Activated naive CD4-positive, alpha-beta T cell (primary cell): ENCODE measurements at places on chromosomes 7 and 10.

DNA sequence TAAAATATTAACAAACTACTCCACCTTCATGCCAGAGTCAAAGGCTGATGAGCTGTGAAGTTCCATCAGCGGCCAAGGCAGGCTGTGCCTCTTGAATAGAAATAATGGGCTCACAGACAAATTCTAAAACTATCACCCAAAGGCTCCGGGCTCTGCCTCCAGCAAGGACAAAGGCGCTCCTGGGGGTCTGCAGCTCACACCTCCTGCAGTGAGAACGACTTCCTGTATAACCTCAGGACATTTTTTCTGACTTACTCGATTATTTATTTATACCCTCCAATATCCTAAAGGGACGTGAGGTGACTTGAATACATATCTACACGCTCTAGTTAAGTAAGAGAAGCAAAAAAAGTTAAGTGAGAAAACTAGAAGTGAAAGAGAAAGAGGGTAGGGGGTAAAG lies 500.7 kb downstream of the CCSER2 start:
- DNase-seq, result no peak

GRCh38 chr10:108427146-108427545 lies 1262.6 kb upstream of the SORCS1 start:
- DNase-seq, result no peak

DNA sequence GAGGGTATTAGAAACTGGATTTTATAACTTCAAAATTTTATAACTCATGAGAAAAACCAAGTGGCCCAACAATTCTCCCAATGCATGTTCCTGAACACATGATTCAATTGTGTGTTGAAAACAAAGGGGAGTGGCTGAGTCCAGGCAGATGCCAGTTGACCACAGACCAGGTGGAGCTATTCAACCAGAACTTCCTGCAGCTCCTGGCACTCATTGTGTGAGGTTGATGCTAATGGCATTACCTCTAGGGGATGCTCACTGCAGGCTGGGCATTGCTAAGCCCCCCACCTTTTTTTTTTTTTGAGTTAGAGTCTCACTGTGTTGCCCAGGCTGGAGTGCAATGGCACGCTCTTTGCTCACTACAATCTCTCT lies 20.3 kb downstream of the MYOF start:
- DNase-seq, result no peak

DNA sequence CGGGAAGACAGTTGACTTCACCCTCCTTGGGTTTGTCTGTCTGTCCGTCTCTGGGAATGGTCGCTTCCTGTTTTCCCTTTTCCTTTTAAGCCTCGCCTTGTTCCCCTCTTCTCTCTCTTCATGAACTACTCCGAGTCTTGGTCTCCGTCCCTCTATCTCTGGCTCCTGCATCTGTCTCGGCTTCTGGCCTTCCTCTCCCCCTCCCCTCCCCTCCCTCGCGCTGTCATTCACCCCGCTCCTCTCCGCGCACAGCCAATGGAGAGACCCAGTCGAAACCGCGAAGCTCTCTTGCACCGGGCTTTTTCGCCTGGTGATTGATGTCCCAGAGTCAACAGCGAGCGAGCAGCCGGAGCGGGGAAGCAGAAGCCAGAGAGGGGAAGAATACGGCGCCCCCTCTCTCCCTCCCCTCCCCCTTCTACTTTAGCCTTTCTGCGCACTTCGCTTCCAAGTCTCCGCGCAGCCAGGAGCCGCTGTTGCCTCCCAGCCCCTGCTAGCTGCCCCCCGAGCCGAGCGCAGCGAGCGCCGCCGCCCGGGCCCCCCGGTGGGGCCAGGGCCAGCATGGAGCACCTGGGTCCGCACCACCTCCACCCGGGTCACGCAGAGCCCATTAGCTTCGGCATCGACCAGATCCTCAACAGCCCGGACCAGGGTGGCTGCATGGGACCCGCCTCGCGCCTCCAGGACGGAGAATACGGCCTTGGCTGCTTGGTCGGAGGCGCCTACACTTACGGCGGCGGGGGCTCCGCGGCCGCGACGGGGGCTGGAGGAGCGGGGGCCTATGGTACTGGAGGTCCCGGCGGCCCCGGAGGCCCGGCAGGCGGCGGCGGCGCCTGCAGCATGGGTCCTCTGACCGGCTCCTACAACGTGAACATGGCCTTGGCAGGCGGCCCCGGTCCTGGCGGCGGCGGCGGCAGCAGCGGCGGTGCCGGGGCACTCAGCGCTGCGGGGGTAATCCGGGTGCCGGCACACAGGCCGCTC lies at the start of gene TLX1:
TSS of gene TLX1 (plus strand) at position 317 of the 978 bp plus-strand sequence. CDS start at position 559, 242 bp downstream.
- no peak for DNase-seq

- no peak for DNase-seq
These were observed 86.6 kb downstream of the SLC25A13 start for GRCh38 chr7:96235281-96235680.

DNA sequence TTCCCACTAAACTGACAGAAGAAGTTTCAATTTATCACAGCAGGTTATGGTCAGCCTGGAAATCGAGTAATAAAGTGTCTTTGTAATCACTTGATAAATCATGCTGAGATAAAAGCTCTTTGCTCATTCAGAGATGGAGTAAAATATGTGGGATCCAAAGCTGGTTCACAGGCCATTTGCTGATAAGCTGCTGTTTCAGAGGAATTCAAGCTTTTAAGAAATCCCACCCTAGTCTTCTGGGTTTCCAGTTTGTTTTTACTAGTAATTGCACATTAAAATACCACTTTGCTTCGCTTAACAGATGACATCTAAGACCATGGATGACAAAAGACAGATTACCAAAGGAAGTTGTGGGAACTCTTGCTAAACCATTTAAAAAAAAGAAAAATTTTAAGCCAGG lies 37.4 kb upstream of the CDK6 start:
- DNase-seq, result no peak

- no peak for DNase-seq
These were observed 10.4 kb upstream of the ZNF22 start for GRCh38 chr10:44990302-44990655.

GRCh38 chr10:102985811-102986210 lies 67.7 kb downstream of the CNNM2 start:
- no peak for DNase-seq

DNA sequence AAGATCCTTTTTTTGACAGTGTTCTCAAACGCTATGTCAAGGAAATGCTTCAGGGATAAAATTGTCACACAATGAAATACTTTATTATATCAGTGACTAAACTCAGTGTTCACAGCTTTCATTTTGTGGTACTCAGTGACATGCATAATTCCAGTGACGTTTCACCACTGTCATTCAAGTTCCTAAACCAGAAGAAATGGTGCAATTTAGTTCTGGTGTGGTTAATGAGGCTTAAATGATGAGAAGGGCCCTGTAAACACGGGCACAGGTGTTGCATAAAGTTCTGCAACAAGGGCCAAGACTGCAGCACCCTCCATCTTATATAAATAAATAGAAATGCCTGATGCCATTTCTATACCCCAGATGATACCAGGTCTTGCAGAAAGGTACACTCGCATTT lies 1247.1 kb downstream of the GATA3 start:
- DNase-seq, result no peak

DNA sequence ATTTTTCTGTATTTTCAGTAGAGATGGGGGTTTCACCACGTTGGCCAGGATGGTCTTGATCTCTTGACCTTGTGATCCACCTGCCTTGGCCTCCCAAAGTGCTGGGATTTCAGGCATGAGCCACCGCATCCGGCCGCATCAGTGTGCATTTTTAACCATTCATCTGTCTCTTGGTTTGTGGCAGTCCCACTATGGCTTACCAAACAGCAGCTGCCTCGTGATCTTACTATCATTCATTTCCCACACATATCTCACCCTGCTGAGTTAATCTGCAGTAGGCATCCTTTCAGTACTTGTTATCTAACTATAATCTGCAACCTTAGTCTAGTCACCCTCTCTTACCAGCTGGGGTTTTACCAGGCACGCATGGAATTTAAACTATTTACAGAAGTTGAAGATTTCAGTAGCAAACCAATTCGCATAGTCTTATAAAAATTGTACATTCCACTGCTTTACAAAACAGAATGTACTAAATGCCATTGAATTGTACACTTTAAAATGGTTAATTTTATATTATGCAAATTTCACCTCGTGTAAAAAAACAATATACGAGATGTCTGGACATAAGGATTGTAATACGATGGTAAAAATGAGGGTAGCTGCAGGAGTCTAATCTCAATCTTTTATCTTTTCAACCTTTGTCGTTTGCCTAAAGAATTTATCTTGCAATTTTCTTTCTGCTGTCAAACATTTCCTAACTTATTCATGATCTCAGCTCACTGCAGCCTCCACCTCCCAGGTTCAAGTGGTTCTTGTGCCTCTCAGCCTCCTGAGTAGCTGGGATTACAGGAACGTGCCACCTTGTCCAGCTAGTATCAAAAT lies 4.6 kb upstream of the TBC1D12 start:
- DNase-seq, result no peak

- DNase-seq, result no peak
These were observed 98.4 kb upstream of the FZD1 start for GRCh38 chr7:91165846-91166230.

- no peak for DNase-seq
These were observed 192.3 kb downstream of the EVX1 start for GRCh38 chr7:27434756-27435400.

DNA sequence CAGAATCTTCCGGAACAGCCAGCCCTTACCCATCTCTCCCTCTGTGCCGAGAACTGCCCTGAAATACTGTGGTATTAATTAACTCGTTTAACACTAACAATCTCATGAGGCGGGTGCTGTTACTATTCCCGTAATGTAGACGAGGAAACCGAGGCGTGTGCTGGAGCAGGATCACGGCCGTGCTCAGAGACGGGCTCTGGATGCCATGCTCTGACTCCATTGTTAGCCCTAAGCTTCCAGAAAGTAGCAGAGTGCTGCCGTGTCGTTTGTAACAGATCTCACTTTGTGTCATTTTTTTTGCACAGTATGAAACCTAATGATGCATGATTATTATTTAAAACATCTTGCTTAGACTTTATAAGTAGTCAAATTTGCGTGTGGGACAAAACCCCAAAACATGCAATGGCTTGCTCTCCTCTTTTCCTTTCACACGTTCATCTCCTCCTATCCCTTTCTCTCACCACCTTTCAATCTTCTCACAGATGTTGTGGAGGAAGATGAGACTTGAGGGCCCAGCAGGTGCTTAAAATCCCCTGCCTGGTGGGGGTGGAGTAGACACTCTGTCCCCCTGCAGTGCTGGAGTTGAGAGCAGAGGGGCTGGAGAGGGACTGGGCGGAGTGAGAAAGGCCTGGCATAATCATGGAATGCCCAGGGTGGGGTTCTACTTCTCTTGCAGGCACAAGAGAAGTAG lies 482 bp upstream of the ACTR3C start:
- no peak for DNase-seq

GRCh38 chr10:20598590-20598989 lies 298.5 kb downstream of the NEBL start:
- no peak for DNase-seq

- DNase-seq, result no peak
These were observed 137.1 kb downstream of the SLC25A13 start for GRCh38 chr7:96184783-96185182.

DNA sequence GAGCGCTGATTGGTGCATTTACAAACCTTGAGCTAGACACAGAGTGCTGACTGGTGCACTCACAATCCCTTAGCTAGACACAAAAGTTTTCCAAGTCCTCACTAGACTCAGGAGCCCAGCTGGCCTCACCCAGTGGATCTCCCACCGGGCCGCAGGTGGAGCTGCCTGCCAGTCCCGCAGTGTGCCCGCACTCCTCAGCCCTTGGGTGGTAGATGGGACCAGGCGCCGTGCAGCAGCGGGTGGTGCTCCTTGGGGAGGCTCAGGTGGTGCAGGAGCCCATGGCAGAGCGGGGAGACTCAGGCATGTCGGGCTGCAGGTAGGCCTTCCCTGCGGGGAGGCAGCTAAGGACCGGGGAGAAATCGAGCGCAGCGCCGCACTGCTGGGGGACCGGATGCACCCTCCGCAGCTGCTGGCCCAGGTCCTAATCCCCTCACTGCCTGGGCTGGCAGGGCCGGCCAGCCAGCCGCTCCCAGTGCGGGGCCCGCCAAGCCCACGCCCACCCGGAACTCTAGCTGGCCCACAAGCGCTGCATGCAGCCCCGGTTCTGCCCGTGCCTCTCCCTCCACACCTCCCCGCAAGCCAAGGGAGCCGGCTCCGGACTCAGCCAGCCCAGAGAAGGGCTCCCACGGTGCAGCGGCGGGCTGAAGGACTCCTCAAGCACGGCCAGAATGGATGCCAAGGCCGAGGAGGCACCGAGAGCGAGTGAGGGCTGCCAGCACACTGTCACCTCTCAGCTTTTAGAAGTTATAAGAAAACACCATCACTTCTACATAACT lies 128.9 kb downstream of the ZNF438 start:
- no peak for DNase-seq

DNA sequence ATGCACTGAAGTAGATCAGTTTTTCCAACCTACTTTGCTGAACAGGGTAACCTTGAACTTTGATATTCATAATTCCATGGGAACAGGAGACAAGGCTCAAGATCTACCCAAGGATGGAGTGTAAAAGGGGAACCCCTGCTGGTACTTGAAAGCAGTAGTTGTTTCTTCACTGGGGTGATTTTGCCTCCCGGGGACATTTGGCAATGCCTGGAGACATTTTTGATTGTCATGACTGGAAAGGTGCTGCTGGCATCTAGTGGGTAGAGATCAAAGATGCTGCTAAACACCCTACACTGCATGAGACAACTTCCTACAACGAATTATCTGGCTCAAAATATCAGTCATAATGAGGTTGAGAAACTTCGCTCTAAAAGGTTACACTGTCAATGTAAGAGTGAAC lies 214.8 kb upstream of the CTBP2 start:
- no peak for DNase-seq

DNA sequence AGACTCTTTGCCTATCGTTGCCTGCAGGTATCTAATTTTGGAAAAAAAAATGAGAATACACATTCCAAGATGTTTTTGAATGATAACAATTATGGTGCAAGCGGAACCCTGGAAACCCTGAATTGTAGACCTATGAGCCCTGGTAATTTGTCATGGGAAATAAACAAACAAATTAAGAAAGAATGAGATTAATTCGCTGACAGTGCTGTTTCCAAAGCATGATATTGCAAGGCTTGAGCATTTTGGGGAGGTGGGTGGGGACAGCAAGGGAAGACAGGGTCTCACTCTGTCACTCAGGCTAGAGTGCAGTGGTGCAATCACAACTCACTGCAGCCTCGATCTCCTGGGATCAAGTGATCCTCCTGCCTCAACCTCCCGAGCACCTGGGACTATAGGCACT lies 900.3 kb downstream of the IPMK start:
- no peak for DNase-seq

DNA sequence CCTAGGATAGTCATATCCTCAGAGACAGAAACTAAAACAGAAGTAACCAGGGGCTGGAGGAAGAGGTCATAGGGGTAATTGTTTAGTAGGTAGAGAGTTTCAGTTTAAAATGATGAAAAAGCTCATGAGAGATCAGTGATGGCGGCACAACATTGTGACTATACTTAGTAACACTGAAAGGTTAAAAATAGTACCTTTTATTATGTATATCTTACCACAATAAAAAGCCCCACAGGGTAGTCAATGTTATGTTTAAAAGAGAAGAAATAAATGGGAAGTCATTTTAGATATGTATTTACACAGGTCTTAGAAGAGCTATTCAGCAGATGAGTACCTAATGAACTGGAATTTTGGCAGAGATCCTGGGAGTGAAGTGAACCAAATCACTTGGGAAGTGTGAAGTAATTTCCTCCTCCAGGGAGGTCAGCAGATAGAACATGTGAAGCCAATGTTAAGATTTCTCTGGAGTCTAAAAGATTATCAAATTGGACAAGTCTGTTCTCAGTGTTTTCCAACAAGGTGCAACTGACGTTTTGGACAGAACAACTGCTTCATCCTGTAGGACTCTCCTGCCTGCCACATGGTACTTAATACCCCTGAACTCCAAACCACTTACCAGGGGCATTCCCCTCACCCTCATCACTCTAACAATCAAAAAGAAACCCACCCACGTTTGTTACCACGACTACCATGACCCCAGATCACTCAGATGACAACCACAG lies 6.4 kb downstream of the CDCA7L start:
- DNase-seq, result no peak

GRCh38 chr10:80730522-80730921 lies 192.8 kb downstream of the SH2D4B start:
- DNase-seq, result no peak
